ENCODE measurements at places on chromosomes 7 and 10. TPM values are rescaled to one million over a fixed set of nuclear protein-coding genes. Genes with fewer than 3 reads are reported as not detected.
A peak's percentile ranks its signal among the peaks of the same experiment; 100 is the strongest.

GRCh38 chr7:147196481-147196880, 1079.9 kb downstream of the CNTNAP2 start:
- H3K27ac ChIP-seq, result no peak overlapping the region
- H3K4me1 ChIP-seq, result no peaks in the 10 kb centered on the region
- no peaks in the 10 kb centered on the region for H3K36me3 ChIP-seq
- no peak for DNase-seq

DNA sequence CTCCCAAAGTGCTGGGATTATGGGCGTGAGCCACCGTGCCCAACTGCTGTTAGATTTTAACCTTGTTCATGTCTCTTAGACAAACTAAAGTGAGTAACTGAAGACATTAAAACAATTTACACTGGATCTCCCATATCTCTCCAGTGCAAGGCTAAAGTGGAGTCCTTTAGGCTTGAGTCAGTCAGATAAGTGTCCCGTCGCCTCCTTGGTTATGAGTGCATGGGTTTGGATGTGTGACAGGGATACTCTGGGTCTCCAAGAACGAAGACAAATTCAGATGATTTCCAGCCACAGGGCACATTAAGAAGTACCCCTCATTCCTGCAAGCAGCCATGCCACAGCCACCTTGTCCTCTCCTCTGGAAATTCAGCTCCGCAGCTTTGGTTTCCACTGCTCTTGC, 66.1 kb upstream of the PDZD8 start:
- H3K4me3 ChIP-seq, result no peak overlapping the region
- no peaks in the 10 kb centered on the region for H3K27me3 ChIP-seq
- no peaks in the 10 kb centered on the region for H3K4me1 ChIP-seq
- no peak for DNase-seq
- H3K36me3 ChIP-seq, result no peaks in the 10 kb centered on the region

DNA sequence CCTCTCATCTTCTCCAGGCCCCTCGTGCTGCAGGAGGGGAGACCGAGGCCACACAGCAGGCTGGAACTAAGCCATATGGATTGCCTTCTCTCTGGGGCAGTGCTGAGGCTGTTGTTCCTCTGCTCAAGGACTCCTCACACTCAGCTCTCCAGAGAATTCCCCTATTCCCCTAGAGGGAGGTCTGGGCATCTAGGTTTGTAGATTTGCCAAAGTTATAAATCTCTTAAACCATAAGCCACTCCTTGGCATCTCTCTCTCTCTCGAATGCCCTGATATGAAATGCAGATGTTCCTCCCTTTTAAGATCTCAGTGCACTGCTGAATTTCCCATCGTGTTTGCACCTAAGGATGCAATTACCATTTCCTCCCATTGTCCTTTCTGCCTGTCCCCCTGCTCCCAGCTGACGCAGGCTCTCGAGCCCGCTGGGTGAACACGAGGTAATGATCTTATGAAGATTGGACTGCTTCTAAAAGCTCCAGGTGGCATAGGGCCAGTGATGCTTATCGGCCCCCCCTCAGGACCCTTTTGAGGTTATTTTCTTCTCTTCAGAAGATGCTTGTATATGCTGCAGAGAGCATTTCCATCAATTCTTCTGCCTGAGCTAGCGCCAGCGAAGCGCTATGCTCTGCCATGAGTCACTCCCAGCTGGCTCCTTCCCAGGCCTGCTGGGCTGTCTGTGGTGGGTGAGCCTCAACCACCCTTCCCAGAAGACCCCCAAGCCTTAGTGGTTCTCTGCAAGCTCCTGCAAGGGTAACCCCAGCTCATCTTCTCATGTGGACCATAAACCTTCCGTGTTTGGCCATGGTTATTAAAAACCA, 41.6 kb upstream of the AQP1 start:
- no peak for DNase-seq
- no peak overlapping the region for H3K4me3 ChIP-seq
- H3K4me1 ChIP-seq, result no peaks in the 10 kb centered on the region
- H3K27ac ChIP-seq, result no peak overlapping the region

DNA sequence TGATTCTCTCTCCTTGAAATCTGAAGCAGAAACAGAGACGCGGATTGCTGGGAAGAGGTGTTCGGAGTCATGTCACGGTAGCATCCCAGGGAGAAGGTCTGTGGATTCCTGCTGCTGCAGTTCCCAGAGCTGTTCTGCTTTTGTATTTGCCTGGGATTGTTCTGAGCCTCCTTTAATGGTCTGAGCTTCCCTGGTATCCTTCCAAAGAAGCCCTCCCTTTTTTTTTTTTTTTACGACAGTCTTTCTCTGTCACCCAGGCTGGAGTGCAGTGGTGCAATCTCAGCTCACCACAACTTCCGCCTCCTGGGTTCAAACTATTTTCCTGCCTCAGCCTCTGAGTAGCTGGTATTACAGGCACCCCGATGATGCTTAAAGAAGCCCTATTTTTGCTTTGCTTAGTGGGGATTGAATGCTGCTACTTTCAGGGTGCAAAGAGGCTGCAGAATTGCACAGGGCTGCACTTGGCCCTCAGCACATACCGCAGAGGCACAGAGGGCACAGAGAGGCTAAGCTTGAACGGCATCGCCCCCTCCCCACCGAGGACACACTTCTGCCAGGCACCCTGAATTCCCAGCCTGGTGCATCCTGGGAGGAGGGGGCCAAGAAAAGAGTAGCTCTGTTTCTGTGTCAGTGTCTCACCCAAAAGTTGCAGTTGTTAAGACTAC, 208.6 kb upstream of the GALNT17 start:
- no peaks in the 10 kb centered on the region for H3K4me1 ChIP-seq
- no peaks in the 10 kb centered on the region for H3K36me3 ChIP-seq
- no peak for DNase-seq
- H3K27me3 ChIP-seq, result no peaks in the 10 kb centered on the region

DNA sequence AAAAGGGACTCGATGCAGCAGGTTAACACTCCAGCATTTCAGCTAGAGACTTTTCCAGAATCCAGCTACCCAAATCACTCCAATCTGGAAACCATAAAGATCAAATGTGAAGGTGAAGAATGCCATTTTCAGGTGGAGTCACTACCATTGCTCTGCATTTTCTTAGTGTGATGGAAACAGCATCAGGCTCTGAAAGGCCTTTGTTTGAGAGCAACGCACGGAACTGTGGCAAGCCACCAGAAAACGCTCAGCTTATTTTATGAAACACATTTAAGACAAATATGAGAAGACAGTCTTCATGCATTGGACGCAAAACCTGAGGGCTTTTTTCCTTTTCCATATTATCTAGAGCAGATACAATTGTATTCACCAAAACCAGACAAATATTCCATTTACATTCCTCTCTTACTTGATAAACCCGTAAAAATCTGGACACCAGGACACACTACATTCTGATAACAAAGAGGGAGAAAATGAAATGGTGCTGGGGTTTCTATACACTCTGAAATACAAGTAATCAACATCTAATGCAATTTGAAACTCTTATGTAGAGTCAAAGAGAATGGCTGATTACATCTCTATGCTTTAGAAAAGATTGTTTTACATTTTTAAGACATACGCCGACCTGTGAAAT, 99.1 kb downstream of the NRP1 start:
- H3K4me3 ChIP-seq, result no peak overlapping the region
- no peaks in the 10 kb centered on the region for H3K27me3 ChIP-seq
- DNase-seq, result no peak
- peaks cover 3% of the 10 kb centered on the region for H3K36me3 ChIP-seq
- peaks cover 62% of the 10 kb centered on the region for H3K4me1 ChIP-seq
- H3K27ac ChIP-seq, result peak overlapping the region; percentile 96

GRCh38 chr7:5539013-5539411, 115.4 kb upstream of the TNRC18 start:
- H3K4me1 ChIP-seq, result peaks cover 5% of the 10 kb centered on the region
- H3K36me3 ChIP-seq, result no peaks in the 10 kb centered on the region
- DNase-seq, result no peak
- H3K4me3 ChIP-seq, result no peak overlapping the region

GRCh38 chr7:2008936-2009540, 223.7 kb downstream of the MAD1L1 start:
- no peak for DNase-seq
- H3K27ac ChIP-seq, result no peak overlapping the region
- no peaks in the 10 kb centered on the region for H3K36me3 ChIP-seq
- no peak overlapping the region for H3K4me3 ChIP-seq
- H3K27me3 ChIP-seq, result no peaks in the 10 kb centered on the region

DNA sequence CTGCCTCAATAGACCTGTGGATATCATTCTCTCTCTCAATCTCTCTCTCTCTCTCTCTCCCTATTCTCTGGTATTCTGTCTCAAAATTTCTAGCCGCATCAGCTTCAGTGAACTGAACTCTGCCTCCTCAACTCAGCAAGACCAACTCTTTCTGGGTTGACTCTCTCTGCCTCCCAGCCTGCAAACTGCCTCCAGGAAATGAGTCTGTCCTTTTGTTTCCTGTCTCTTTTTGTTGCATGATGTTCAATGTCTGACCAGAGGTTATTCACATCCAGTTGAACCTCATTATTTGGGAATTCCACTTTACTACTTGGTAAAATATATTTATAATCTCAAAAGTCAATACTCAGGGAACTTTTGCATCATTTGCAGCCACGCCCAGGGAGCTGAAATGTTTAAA, 682.7 kb upstream of the FZD8 start:
- no peaks in the 10 kb centered on the region for H3K27me3 ChIP-seq
- no peak overlapping the region for H3K27ac ChIP-seq
- H3K36me3 ChIP-seq, result no peaks in the 10 kb centered on the region
- H3K4me1 ChIP-seq, result no peaks in the 10 kb centered on the region

- no peaks in the 10 kb centered on the region for H3K27me3 ChIP-seq
- H3K36me3 ChIP-seq, result no peaks in the 10 kb centered on the region
- peak overlapping the region; percentile 99 for H3K27ac ChIP-seq
- H3K4me1 ChIP-seq, result peaks cover 58% of the 10 kb centered on the region
- peak overlapping the region; percentile 72 for H3K4me3 ChIP-seq
- no peak for DNase-seq
These were observed 53.4 kb upstream of the FHIP2A start for GRCh38 chr10:114767986-114768821.

The SFRP5 gene
- 0.64 TPM for total RNA-seq

The GFRA1 gene
- 0.10 TPM for total RNA-seq

DNA sequence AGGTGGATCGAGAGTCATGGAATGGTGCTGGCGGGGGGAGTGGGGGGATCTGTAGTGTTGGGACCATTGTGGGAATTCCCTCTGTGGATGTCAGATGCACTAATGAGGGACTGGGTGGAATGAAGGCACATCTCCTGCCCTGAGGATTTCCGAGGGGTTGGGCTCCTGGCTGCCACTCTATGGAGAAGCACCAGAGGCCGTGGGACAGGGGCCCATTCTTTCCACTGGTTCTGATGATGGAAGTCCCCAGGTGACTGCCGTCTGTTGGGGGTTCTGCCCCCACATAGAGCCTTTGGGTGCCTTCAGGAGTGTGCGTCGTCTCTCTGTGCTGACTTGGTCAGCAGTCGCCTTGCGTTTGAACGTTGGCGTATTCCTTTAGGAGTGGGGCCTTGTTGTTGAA, 202.9 kb downstream of the GLRX3 start:
- no peaks in the 10 kb centered on the region for H3K36me3 ChIP-seq
- no peak overlapping the region for H3K4me3 ChIP-seq
- H3K4me1 ChIP-seq, result no peaks in the 10 kb centered on the region
- H3K27ac ChIP-seq, result no peak overlapping the region
- H3K27me3 ChIP-seq, result peaks cover 14% of the 10 kb centered on the region

DNA sequence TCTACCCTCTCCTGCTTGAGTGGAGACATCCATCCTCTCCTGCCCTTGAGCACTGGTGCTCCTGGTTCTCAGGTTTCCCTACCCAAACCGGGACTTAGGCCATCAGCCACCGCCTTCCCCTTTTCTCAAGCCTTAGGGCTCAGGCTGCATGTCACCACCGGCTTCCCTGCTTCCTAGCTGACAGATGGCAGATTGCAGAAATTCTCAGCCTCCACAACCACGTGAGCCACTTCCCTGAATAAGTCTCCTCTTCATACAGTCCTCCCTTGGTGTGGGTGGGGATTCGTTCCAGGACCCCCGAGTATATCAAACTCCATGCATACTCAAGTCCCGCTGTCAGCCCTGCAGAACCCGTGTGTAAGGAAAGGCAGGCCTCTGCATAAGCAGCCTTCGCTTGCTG, 203.5 kb upstream of the ZNF32 start:
- H3K4me3 ChIP-seq, result no peak overlapping the region
- no peaks in the 10 kb centered on the region for H3K4me1 ChIP-seq
- no peak overlapping the region for H3K27ac ChIP-seq
- H3K27me3 ChIP-seq, result no peaks in the 10 kb centered on the region

The TMEM184A gene
- total RNA-seq, result 9.2 TPM

All from Panc1 (cell line).